Fibroblast of the conjunctiva (primary cell): ENCODE measurements at places on chromosomes 12 and 14.
A peak's percentile ranks its signal among the peaks of the same experiment; 100 is the strongest.

GRCh38 chr12:57048423-57049118 lies 1.4 kb downstream of the MYO1A start:
- DNase-seq, result no peak

- DNase-seq, result no peak
Observed at GRCh38 chr14:69868363-69868963, 10.8 kb upstream of the SMOC1 start.

DNA sequence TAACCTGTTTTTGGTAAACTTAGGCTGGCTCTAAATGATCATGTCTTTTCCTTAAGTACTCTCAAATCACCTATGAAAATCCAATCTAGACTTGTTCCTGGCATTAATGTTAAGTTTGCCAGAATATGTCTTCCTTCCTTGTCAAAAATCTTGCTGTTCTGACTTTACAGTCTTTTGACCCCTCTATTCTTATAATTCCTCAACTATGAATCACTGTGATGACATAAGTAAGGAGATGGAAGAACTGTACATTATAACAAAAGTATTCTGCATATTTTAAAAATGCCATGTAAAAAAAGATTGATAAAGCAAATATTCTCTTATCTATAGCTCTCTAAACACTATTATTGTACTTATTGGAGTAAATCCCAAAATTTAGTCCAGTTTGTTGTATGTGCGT lies 51.4 kb upstream of the BAZ1A start:
- no peak for DNase-seq

DNA sequence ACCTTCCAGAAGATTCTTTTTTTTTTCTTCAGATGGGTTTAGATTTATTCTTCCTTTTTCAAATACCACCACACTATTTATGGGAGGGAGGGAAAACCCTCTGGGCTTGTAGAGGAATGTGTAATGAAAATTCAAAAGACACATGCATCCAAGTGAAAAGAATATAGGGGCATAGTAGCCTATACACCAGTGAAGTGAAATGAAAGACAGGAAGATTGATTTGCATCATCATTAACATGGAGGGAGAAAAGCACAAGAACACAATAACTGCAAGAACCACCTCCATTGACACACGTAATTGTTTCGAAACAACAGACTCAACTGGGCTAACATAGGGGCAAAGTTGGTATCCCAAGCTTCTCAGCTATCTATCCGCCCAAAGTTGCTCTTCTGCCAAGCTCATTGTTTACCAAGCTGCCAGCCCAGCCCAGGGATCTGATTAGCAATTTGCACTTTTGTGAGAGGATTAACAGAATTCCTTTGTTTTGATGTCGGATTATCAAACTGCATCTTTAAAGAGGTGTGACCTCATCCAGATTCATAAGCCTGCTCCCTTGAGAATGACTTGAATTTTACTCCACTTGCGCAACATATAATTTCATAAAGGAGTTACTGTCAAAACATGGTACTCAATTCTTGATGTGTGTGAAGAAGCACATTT lies 430.5 kb upstream of the SOX5 start:
- no peak for DNase-seq

DNA sequence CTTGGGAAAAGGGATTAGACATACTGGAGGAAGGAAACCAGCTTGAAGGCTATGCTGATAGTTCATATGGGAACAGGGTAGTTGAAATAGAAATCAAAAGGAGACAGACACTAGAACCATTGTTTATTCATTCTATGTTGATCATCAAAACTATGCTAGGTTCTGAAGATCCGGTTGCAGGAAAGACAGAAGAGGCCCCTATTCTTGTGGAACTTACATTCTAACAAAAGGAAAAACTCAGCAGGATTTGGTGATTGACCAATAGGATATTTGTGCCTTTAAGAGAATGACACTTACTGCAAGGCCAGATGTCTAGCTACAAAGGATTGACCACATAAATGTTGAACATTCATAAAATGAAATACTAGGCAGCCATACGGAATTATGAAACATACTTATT lies 179.2 kb downstream of the AKAP6 start:
- DNase-seq, result no peak

- DNase-seq, result no peak
Observed at GRCh38 chr12:101920906-101921305, 43.5 kb downstream of the DRAM1 start.

- no peak for DNase-seq
Observed at GRCh38 chr14:80428671-80429070, 217.4 kb upstream of the DIO2 start.

DNA sequence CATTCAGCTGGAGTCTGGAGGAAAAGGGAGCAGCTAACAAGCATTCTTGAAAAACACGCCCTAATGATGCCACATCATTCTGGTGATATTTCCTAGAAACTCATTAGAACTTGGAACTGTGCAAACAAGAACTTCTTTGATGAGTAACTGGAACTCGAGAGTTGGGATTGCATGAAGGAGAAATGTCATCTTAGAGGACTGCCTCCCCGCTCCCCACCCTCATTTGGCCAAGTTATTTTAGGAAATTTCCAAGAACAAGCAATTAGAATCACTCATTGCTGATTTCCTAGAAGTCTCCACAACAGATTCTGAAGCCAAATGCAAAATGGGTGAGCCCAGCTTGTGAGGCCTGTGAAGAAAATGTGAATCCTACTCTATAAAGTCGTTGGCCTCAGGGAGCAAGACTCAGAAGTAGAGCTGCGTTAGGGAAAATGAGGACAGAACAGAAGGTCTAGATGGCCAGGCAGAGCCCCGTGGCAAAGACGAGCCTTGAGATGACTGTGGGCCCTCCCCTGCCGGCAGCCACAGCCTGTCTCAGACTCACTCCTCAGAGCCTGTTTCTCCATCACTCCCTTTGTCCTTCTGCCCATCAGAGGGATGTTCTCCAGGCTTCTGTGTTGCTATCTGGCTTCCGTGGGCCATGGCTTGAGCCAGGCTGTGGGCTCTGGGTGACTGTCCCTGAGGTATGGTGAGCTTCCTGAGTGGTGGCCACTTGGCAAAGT lies 38.4 kb downstream of the RTL1 start:
- DNase-seq, result no peak

GRCh38 chr12:99111600-99111999 lies 466.5 kb downstream of the APAF1 start:
- no peak for DNase-seq

- no peak for DNase-seq
Observed at GRCh38 chr12:88836156-88836555, 255.9 kb upstream of the KITLG start.

- peak; percentile 82 for DNase-seq
Observed at GRCh38 chr12:53561590-53561953, 54.3 kb upstream of the NPFF start.
